ENCODE measurements at places on chromosomes 12 and 14.

DNA sequence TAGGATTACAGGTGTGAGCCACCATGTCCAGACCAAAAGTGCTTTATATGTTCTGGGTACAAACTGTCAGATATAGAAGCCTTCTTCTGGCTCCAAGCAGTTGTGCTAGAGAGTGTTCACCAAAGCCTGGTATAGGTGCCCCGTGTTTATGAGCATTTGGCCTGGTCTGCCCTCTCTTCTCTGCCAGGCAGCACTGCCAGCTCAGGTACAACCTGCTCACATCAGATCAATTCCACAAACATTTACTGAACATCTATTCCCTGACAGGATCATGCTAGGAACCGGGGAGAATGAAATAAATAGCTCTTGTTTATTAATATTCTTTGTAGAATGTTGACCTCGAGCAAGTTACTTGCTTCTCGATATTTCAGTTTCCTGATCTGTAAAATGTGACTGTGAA lies 20.0 kb upstream of the SOCS2 start:
- no peak for DNase-seq

DNA sequence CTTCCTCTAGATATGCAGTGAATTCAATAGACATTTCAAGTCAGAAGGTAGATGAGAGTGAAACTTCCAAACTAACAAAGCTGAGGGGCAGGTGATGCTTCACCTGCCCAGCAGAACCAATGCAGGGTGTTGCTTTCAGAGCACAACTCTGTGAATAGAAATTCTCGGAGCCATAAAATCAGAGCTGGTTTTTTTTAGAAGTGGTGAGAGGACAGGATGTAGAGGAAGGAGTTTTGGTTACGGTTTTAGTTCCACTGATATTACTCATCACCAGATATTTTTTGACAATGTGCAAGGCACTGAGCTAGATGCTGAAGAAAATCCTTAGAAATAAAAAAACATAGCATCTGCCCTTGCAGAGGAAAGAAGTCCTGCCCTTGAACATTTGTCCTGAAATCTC lies 62.2 kb downstream of the BMP4 start:
- no peak for DNase-seq

GRCh38 chr12:12899530-12900380 lies 8.4 kb downstream of the GPRC5A start:
- DNase-seq, result no peak

- no peak for DNase-seq
These were observed 243.1 kb upstream of the PWP1 start for GRCh38 chr12:107442326-107442987.

- no peak for DNase-seq
These were observed 356.9 kb upstream of the CCDC196 start for GRCh38 chr14:66129224-66129623.

DNA sequence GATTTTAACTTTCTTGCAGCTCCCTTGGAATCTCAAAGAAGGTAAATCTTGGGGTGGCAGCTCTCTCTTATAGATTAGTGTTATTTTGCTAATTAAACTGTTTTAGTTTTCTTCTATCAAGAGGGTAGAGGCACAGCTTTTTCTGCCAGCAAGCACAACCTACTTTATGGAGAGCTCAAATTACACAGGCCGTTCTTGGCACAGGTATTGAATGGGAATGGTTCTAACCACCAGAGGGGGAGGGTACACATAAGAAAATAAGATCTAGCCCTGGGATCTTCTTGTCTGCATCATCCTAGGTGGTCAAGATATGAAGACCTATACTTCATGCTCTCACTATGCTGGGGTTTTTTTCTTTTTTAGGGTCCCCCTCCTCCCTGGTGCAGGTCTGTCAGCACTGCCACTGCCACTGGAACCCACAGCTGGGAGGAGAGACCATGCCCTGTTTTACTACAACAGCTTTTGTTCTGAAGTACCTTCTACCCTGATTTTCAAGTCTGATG lies 48.6 kb upstream of the STAC3 start:
- peak; percentile 43 for DNase-seq

DNA sequence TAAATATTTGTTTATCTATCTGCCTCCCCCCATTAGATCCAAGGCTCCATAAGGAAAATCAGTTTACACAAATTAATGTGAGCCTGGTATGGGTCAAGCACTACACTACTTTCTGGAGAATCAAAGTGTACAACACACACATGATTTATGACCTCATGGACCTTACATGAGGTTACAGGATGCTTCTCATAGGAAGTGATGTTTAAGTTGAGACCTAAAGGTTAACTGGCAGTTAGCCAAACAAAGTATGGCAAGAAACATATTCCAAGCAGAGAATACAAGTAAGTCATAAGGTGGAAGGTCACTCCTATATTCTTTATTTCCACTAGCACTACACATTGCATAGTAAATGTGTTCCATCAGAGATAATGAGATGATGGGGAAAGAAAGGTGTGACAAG lies 39.2 kb downstream of the OSBPL8 start:
- no peak for DNase-seq

DNA sequence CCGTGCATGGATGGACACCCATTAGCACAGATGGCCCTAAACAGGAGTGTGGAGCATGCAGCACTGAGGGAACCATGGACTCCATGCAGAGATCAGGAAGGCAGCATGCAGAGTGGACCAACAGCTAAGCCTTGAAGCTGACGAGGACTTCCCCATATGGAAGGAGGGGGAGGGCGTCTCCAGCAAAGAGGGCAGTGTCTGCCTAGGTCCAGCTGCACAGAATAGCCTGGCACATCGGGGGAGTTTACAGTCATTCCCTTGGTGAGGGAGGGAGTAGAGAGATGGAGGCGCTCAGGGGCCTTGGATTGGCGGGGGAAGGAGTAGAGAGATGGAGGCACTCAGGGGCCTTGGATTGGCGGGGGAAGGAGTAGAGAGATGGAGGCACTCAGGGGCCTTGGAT lies 64.5 kb downstream of the ANKRD9 start:
- no peak for DNase-seq

DNA sequence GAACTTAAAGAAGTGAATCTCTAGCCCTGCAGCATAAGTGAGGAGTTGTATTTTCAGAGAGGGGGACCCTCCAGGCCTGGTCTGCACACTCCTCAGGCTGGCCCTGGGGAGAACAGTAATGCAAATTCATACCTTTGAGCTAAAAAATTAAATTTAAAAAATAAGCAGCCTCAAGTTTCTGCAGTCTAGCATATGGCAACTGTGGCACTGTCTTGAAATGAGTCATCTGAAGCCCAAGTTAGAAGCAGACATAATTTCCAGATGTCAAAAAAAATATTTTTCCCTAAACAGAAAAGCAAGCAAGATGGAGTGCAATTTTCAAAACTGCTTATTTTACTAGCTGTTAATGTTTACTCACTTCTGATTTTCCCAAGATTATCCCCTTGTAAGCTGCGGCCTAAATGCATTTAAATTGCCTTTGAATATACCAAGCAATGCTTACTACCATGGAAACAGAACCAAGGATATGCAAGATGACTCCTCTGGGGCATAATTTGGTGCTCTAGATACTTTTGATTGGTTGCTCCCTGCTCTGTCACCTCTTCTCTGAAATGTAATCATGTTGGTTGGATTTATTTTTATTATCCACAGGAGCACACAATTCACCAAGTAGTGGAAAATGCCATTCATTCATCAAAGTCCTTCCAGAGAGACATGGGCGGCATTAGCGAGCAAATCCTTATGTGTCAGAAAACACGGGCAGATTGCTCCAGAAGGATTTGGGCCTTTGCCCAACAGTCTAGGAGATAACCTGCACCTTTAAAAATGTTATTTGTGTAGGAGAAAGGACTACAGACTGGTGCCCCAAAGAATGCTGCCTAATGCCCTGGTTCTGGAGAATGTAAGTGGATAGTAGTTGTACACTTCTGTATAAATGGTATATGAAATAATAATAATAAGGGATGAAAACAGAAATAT lies 25.0 kb upstream of the DHRS7 start:
- DNase-seq, result no peak

- no peak for DNase-seq
These were observed 68.0 kb downstream of the SPPL3 start for GRCh38 chr12:120836114-120836684.

- DNase-seq, result no peak
These were observed 286.4 kb upstream of the TMEM132C start for GRCh38 chr12:127980585-127980984.

DNA sequence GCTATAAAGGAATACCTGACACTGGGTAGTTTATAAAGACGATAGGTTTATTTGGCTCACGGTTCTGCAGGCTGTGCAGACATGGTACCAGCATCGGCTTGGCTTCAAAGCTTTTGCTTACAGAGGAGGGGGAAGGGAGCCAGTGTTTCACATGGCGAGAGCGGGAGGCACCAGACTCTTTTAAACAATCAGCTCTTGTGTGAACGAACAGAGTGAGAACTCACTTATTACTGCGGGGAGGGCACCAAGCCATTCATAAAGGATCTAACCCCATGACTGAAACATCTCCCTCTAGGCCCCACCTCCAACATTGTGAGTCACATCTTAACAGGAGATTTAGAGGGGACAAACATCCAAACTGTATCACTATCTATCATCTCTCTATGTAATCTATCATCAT lies 227.4 kb downstream of the TMEM132D start:
- DNase-seq, result no peak

GRCh38 chr14:67944605-67945004 lies 125.0 kb downstream of the RAD51B start:
- DNase-seq, result no peak

GRCh38 chr12:62379026-62379722 lies 87.5 kb upstream of the MON2 start:
- no peak for DNase-seq

GRCh38 chr14:81582420-81582819 lies 48.8 kb upstream of the SEL1L start:
- no peak for DNase-seq

DNA sequence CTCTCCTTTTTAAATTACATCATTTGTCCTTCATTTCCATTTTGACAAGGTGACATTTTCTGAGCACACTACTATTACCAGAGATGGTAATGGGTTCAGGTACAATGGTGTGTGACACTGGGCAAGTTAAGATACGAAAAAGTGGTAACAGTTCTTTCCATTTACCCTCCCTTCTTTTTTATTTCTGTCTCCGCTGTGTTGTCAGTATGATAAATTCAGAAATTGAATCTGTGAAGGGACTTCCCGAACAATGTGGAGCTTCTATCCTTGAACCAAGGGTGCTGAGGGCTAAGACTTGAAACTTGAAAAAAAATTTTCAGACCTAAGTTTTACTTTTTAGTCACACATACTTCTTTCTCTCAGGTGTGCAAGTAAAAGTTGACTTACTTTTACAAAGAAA lies 103.7 kb downstream of the ERC1 start:
- no peak for DNase-seq

- peak; percentile 16 for DNase-seq
These were observed 207.5 kb downstream of the ETV6 start for GRCh38 chr12:11856971-11857370.
